ENCODE measurements at places on chromosomes 2 and 18. TPM values are rescaled to one million over a fixed set of nuclear protein-coding genes. Genes with fewer than 3 reads are reported as not detected.

DNA sequence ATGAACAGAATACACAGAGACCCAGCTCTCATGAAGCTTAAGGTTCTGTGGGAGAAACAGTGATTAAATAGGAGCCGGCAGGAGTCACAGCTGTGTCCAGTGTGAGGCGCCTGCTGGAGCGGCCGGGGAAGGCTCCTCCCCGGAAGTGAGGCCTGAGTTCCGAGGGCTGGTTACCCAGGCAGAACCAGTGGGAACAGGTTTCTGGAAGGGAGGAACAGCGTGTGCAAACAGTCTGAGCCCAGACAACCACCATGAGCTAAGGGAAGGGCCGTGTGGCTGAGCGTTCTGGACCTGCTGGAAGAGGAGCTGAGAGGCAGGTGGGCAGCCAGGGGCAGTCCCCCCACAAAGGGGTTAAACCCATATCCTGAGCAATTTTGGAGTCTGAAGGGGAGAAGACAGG lies 26.0 kb upstream of the NPAS2 start:
- DNase-seq = no peak
- H3K27ac ChIP-seq = no peak overlapping the region
- H3K27me3 ChIP-seq = peaks cover 6% of the 10 kb centered on the region
- H3K4me1 ChIP-seq = peaks cover 11% of the 10 kb centered on the region
- H3K36me3 ChIP-seq = no peaks in the 10 kb centered on the region
- H3K4me3 ChIP-seq = no peak overlapping the region

DNA sequence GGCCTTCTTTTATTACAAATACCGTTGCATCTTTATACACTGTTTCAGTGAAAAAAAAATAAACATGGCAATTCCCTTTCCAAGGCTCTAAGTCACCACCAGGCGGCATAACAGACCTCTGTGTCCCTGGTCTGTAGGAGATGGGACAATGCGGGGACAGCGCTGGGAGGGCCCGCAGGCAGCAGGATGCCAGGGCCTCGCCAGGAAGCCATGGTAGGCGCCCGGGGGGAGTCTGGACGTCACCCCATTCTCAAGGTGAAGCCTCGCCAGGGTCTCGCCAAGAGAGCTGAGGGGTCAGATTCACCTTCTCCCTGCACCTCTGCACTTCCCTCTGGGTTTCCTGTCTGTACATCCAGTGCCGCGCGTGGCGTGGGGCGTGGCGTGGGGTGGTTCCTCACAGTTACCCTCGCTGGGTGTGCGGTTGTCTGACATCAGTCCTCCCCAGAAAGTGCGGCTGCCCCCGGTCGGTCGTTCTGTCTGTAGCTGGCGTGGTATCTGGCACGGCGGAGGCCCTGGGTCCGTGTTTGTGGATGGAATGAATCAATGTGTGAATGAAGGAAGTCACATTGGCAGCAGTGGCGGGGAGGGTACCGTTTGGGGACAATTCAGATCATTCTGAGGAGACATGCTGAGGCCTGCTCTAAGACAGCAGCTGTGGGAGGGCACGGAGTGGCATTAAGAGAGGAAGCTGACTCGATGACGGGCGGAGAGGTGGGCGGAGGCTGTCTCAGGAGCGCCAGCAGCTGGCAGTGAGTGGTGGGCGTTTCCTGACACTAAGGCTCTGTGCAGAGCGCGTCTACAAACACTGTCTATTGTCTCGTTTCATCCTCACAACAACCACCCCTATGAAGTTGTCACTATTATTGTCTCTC lies 46.0 kb downstream of the LRRFIP1 start:
- peak overlapping the region; percentile 91 for H3K27ac ChIP-seq
- H3K4me1 ChIP-seq = peaks cover 64% of the 10 kb centered on the region
- DNase-seq = no peak

DNA sequence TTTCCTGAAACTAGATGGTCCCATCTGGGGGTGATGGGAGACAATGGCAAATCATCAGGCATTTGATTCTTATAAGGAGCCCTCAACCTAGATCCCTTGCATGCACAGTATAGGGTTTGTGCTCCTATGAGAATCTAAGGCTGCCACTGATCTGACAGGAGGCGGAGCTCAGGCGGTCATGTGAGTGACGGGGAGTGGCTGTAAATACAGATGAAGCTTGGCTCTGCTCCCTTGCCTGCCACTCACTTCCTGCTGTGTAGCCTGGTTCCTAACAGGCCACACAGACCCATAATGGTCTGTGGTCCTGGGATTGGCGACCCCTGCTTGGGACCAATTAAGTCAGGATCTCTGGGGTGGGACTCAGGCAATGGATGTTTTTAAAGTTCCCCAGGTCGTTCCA lies 293.4 kb downstream of the ZNF521 start:
- no peak overlapping the region for H3K4me3 ChIP-seq
- peaks cover 4% of the 10 kb centered on the region for H3K36me3 ChIP-seq
- H3K27ac ChIP-seq = no peak overlapping the region
- DNase-seq = no peak
- peaks cover 12% of the 10 kb centered on the region for H3K4me1 ChIP-seq

DNA sequence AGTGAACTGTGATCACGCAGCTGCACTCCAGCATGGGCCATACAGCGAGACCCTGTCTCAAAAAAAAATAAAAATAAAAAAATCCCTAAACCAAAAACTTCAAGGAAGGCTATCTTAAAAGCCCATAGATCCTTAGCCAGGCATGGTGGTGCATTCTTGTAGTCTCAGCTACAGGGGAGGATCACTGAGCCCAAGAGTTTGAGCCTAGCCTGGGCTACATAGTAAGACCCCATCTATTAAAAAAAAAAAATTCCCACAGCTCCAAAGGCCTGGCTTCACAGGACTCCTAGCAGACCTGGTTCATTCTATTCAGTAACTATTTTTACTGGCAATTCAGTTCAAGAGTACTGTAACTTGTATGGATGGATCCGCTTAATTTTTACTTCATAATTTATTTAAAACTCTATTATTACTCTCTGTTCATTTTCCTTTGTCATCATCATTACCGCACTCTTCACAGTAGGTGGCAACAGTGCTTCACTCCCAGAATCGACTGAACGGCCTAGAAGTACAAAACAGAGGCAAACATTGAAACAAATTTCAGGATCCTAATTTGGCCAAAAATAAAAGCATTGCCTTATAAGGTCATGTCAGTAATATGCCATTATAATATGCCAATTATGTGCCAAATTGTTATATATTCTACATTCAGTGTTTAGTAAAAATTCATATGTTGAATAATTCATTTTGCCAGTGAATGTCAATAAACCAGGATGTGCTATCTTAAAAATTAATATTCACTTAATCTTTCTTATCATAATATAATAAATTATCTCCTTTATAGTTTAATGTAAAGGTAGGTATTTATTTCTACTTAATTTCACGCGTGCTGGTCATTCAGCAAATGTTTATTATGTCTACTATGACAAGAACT lies 14.3 kb upstream of the STAM2 start:
- H3K27me3 ChIP-seq = no peaks in the 10 kb centered on the region
- H3K4me3 ChIP-seq = no peak overlapping the region
- H3K36me3 ChIP-seq = no peaks in the 10 kb centered on the region
- H3K27ac ChIP-seq = no peak overlapping the region
- no peak for DNase-seq

- H3K27me3 ChIP-seq = peaks cover 22% of the 10 kb centered on the region
- no peak overlapping the region for H3K27ac ChIP-seq
- H3K4me3 ChIP-seq = no peak overlapping the region
- H3K4me1 ChIP-seq = peaks cover 5% of the 10 kb centered on the region
These were observed 95.3 kb downstream of the DCC start for GRCh38 chr18:52435301-52435700.

- DNase-seq = no peak
- H3K4me1 ChIP-seq = peaks cover 14% of the 10 kb centered on the region
- no peak overlapping the region for H3K4me3 ChIP-seq
- no peak overlapping the region for H3K27ac ChIP-seq
These were observed 44.3 kb upstream of the TMEM87B start for GRCh38 chr2:112010751-112011150.

GRCh38 chr2:134917360-134917865 lies 1.2 kb upstream of the CCNT2 start:
- DNase-seq = no peak
- peaks cover 10% of the 10 kb centered on the region for H3K36me3 ChIP-seq
- H3K27me3 ChIP-seq = peaks cover 3% of the 10 kb centered on the region
- no peaks in the 10 kb centered on the region for H3K4me1 ChIP-seq
- H3K4me3 ChIP-seq = peak overlapping the region; percentile 96

DNA sequence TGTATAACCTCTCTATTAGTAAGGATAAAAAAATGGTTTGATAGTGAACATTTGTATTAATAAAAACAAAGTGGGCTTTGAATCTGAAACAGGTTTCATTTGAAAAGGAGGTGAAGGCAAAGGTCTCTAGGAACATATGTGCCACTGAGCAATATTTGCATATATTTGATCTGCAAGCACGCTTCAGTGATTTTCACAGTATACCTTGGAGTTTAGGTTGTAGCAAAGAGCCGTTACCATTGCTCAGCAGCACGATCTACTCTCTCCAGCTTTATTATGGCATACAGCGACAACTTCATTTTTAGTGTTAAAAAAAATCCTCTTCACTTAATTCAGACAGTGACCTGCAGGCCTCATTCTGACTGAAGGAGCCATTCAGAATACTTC lies 75.8 kb upstream of the ZEB2 start:
- H3K4me3 ChIP-seq = peak overlapping the region; percentile 35
- H3K27ac ChIP-seq = no peak overlapping the region
- H3K36me3 ChIP-seq = no peaks in the 10 kb centered on the region
- DNase-seq = no peak
- peaks cover 3% of the 10 kb centered on the region for H3K27me3 ChIP-seq
- peaks cover 9% of the 10 kb centered on the region for H3K4me1 ChIP-seq

DNA sequence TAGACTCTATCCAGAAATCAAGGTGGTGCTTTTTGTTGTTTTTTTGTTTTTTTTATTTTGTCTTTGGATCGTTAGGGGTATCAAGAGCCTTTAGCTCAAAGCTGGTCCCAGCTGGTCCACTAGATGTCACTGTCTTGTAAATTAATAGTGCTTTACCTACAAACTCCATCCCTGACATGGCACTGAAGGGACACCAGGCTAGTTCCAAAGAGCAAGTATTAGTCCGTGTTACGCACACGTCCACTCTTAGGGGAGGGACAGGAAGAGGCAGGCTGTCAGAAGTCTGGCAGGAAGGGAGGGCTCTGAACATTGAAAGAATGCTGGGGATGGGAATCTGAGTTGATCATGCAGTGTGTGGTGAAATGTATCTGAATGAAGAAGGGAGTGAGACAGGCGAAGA lies 85.9 kb upstream of the CCBE1 start:
- H3K4me3 ChIP-seq = no peak overlapping the region
- no peaks in the 10 kb centered on the region for H3K36me3 ChIP-seq
- peaks cover 9% of the 10 kb centered on the region for H3K4me1 ChIP-seq
- H3K27ac ChIP-seq = no peak overlapping the region

- H3K4me1 ChIP-seq = peaks cover 11% of the 10 kb centered on the region
- H3K36me3 ChIP-seq = peaks cover 65% of the 10 kb centered on the region
- no peak for DNase-seq
These were observed 69.9 kb downstream of the XRCC5 start for GRCh38 chr2:216179015-216179414.

- no peaks in the 10 kb centered on the region for H3K36me3 ChIP-seq
- DNase-seq = no peak
- peak overlapping the region; percentile 19 for H3K4me3 ChIP-seq
- peaks cover 8% of the 10 kb centered on the region for H3K4me1 ChIP-seq
- H3K27ac ChIP-seq = no peak overlapping the region
These were observed 284.1 kb downstream of the PHLPP1 start for GRCh38 chr18:62999392-62999791.

Gene EML4
- 93.6 TPM for total RNA-seq

Gene GLI2
- total RNA-seq = 28.6 TPM
